ENCODE measurements at places on chromosomes 16 and 17. TPM values are rescaled to one million over a fixed set of nuclear protein-coding genes. Genes with fewer than 3 reads are reported as not detected.

Gene CDRT4
- 1.3 TPM for total RNA-seq

Gene QPRT
- 10.3 TPM for total RNA-seq

Gene ABCA10
- total RNA-seq: 86.1 TPM

Gene ASGR1
- total RNA-seq: 1.6 TPM

Gene CRYBA1
- total RNA-seq: not detected

Gene TEX19
- not detected for total RNA-seq

Gene ARHGAP23
- 24.0 TPM for total RNA-seq

Gene CCT6B
- total RNA-seq: 3.6 TPM

Gene TMEM220
- 17.4 TPM for total RNA-seq

Gene TAC4
- not detected for total RNA-seq

Measured in omental fat pad (tissue), 4 donors.